ENCODE measurements at places on chromosomes 4 and X. TPM values are rescaled to one million over a fixed set of nuclear protein-coding genes. Genes with fewer than 3 reads are reported as not detected.

GRCh38 chrX:107686792-107687191, 58.5 kb downstream of the PRPS1 start:
- DNase-seq: no peak

DNA sequence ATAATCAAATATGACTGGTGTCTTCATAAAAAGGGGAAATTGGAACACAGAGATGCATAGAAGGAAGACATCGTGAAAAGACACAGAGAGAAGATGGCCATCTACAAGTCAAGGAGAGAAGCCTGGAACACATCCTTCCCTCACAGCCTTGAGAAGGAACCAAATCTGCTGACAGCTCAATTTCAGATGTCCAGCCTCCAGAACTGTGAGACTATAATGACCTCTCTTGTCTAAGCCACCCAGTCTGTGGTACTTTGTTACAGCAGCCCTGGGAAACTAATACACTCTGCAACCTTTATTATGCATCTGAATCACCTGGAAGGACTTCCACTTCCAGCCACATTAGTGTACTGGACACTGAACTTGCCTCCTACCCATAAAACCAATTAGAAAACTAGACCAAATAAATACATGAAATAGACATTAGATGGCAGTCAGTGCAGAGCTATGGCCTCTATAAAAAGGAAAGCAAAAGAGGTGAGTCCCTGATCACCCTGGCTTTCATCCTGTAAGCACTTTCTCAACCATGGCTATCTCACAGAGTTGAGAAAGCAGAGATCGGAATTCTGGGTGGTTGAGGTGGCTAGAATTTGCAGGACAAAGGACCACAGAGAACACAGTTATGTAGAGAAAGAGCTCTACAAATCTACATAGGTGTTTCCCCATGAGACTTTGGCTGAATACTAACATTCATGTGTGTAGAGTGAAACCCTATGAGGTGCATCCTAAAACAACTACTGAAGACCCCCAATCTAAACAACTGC, 25.7 kb downstream of the GAB3 start:
- DNase-seq: no peak

- DNase-seq: no peak
These were observed 38.6 kb upstream of the AMELX start for GRCh38 chrX:11254417-11255109.

MMRN1 gene
- 6.8 TPM for total RNA-seq

GRCh38 chr4:2322841-2323240, 60.9 kb upstream of the MXD4 start:
- DNase-seq: no peak

GRCh38 chr4:83837614-83838308, 301.9 kb downstream of the GPAT3 start:
- no peak for DNase-seq

DNA sequence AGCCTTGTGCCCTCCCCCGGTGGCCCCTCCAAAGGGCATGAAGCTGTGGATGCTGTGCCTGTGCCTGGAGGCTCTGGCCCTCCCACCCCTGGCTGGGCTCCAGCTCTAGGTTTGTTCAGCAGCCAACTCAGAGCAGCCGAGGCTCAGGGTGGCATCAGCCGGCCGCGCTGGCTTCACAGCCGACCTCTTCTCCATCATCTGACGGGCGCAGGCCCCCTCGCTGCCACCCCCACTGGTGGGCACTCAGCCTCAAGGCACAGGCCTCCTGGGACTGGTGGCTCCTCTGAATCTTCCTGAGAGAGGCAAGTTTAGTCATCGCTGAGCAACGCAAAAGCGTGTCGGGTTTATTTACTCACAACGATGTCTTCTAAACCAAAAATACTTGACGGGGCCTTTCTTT, 46.0 kb downstream of the PCGF3 start:
- peak; percentile 53 for DNase-seq

FGFR3 gene
- 0.89 TPM for total RNA-seq

GRCh38 chrX:139930916-139931645, 1.8 kb downstream of the ATP11C start:
- DNase-seq: peak; percentile 14
